ENCODE measurements at places on chromosomes 1 and 21.

DNA sequence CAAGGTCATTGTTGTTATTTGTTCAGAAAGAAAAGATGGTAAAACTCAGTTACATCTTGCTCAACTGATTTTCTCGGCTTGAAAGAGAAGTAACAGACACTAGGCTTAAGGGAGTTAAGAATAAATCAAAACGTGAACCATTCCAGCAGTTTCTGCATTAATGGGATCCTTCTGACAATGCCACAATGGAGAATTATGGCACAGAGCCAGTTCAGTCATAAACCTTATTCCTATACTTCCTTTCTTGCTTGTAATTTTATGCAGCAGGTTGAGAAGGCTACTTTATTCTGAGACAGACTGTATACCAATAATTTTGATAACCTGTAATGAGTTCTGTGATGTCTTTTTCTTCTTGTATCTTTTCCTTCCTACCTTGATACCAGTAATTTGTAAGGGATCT is 167.0 kb downstream of the C1orf21 start:
- DNase-seq, result no peak

- DNase-seq, result no peak
Observed at GRCh38 chr1:86436041-86436440, 12.1 kb downstream of the CLCA2 start.

- DNase-seq, result no peak
Observed at GRCh38 chr1:115592264-115592663, 49.5 kb upstream of the VANGL1 start.

GRCh38 chr1:237709355-237709754 is 181.4 kb downstream of the ZP4 start:
- no peak for DNase-seq

- no peak for DNase-seq
Observed at GRCh38 chr1:85411567-85412305, 53.2 kb downstream of the DDAH1 start.

- no peak for DNase-seq
Observed at GRCh38 chr1:106921186-106921585, 135.3 kb upstream of the PRMT6 start.

DNA sequence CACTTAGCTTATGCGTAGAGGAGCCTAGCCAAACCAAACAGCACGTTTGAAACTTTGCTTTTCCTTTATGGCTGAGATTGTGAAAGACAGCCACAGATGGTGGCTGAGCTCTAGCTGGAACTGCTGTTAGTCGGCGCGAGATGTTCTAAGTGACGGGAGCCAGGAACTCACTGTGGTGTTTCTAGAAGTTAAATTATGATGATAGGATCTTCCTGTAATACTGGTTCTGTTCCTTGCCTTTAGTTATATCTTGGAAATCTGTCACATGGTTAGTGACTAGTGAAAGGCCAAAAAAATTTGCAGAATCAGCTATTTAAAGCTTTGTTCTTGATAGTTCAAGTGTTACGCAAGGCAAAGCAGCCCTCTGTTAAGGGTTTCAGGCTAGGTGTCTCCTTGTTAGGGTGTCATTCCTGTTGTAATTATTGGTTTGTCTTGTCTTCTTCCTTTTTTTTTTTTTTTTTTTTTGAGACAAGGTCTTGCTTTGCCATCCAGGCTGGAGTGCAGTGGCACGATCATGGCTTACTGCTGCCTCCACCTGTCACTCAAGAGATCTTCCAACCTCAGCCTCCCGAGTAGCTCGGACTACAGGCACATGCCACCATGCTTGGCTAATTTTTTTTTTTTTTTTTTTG is 22.6 kb downstream of the AK4 start:
- DNase-seq, result no peak

GRCh38 chr1:95027046-95027445 is 45.7 kb downstream of the ALG14 start:
- no peak for DNase-seq

DNA sequence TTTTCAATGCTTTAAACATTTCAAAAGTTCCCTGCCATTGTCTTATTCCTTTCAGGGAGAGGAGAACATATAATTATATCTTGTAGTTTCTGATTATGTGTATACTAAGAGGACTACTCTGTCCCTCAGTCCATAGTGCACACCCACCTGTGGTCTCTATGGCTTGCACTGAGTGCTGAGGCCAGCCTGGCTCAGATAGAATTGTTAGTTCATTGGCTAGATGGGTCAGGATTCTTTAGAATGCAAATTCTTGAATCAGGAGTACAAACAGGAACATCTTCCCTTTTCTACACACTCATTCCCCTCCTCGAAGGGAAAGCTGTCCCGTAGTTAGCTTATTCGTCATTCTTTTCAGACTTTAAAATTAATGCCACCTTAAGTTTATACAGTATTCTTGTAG is 8.2 kb downstream of the BACH1 start:
- no peak for DNase-seq
